ENCODE measurements at places on chromosomes 11 and 22.

DNA sequence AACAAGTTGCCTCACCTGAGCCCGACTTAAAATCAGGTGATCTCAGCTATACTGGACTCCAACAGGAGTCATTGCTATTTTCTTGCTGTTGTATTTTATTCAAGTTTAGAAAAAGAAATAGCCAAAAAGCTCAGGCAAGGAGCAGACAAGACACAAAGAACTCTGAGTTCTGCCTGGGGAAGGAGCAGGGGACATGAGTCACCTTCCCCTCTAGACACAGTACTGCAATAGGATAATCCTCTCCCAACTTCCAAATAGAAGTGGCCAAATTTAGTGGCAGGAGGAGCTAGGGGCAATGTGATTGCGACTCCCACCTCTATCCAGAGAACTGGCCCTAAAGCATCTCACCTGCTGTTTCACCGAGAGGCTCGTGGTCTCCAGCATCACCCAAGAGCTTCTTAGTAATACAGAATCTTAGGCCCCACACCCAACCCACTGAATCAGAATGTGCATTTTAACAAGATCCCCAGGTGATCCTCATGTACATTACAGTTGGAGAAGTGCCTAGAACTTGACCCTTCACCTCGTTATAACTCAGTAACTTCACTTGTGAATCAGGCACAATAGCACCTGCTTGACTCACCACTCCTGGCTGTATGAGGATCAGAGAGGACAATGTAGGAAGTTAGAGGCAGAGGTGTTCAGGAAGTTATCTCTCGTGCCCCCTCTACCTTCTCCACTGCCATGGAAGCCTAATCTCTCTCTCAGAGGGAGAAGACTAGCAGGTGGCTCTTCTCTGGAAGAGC lies 56.8 kb upstream of the FBXO3 start:
- no peak for DNase-seq

- DNase-seq, result peak; percentile 67
Measured at GRCh38 chr11:75325713-75326438, 25.6 kb downstream of the ARRB1 start.

DNA sequence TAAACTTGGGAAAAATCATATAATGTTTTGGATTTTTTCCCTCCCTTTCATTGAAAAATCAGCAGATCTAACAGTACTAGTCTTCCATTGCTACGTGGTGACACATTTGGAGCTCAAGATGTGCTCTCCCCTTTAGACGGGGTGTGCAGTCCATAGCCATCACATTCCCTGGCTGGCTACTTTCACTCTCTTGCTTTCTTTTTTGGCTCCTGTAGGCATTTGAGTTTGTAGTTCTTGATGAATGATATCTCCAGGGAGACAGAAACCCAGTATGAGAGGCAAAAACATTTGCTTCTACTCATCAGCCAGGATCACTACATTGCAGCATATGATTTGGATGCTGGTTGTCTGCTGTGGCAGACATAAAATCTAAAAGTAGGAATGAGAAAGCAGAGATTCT lies 12.1 kb downstream of the CCDC81 start:
- DNase-seq, result no peak

DNA sequence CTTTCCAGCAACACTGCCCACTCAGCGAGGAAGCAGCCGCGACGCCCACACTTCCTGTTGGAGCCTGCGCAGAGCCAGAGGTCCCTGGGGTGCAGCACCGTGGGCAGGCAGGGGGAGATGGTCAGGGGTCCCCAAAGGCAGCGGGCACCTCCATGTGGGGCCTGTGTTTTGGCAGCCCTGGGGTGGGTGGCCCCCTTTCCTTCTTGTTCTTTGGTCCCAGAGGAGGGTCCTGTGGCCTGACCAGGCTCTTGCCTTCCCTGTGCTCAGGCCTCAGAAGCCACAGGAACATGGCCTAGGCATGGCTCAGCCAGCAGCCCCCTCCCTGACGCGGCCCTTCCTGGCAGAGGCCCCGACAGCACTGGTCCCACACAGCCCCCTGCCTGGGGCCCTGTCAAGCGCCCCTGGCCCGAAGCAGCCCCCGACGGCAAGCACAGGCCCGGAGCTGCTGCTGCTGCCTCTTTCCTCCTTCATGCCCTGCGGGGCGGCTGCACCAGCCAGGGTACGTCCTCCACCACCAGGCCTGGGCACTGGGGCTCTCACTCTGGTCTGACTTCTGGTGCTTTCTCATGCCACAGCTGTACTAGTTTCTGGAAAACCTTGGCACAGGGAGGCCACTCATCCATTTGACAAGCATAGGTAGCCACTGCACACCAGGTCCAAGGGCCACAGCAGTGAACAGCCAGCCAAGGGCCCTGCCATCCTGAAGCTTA lies 47.1 kb downstream of the PISD start:
- no peak for DNase-seq

GRCh38 chr11:128311742-128312719 lies 275.3 kb downstream of the ETS1 start:
- DNase-seq, result no peak

- no peak for DNase-seq
Measured at GRCh38 chr22:38817196-38817595, 23.3 kb upstream of the DNAL4 start.

DNA sequence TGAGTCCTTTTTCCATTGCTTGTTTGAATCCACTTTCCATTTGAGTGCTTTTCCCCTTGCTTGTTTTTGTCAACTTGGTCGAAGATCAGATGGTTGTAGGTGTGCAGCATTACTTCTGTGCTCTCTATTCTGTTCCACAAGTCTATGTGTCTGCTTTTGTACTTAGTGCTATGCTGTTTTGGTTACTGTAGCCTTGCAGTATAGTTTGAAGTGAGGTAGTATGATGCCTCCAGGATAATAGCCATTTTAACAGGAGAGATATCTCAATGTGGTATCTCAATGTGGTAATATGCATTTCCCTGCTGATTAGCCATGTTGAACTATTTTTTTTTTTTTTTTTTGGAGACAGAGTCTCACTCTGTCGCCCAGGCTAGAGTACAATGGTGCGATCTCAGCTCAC lies 16.7 kb downstream of the ACRV1 start:
- DNase-seq, result no peak

DNA sequence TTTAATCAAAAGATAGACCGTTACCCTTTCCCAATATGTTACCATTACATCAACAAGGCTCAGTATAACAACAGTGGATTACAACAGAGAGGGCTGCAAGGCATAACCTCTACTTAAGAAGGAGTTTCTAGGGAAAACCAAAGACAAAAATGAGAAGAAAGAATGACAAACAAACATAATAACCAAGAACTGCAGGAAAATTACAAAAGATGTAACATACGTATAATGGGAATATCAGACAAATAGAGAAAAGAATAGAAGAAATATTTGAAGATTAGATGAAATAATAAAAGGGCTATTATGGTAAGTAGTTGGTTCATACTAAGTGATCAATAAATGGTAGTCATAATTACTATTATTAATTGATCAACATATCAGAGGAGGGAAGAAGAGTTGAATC lies 39.1 kb downstream of the SPON1 start:
- DNase-seq, result no peak

- no peak for DNase-seq
Measured at GRCh38 chr11:15212876-15213275, 98.2 kb downstream of the INSC start.

- peak; percentile 82 for DNase-seq
Measured at GRCh38 chr11:15074206-15075161, 1.1 kb downstream of the CALCB start.

GRCh38 chr11:12841946-12842630 lies 167.0 kb upstream of the RASSF10 start:
- no peak for DNase-seq

- no peak for DNase-seq
Measured at GRCh38 chr11:130177782-130178181, 18.2 kb downstream of the ST14 start.

DNA sequence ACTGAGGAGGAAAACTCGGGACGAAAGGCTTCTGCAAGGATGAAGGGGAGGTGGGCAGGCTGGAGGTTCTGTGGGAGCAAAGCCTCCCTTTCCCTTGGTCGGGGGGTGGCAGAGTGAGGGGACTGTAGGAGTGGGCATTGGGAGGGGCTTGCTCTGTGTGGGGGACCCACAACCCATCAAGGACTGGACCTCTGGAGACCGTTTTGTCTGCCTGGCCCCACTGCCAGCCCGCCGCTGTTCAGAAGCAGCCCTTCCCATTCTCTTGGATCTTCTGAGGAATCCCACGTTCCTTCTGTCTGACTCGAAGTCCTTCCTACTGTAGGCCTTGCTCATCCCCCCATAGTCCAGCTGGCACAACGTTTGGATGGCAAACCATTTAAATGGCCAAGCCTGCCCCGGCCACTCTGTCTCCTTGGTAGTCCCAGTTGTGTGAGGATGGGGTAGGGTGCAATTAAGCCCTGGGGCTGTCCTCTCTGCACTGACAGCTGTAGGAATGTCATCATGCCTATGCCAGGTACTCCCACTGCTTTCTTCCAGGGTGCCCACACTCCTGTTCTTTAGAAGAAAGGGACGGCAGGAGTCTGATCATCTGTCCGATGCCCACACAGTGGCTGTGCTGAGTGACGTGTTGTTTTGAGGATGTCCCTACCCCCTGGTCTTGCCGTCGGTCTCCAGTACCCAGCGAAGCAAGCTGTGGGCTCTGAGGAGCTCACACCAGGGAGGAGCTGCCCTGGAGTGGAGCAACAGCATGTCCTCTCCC lies 17.0 kb upstream of the NECTIN1 start:
- no peak for DNase-seq

- no peak for DNase-seq
Measured at GRCh38 chr22:31046539-31047226, 34.4 kb upstream of the SMTN start.

DNA sequence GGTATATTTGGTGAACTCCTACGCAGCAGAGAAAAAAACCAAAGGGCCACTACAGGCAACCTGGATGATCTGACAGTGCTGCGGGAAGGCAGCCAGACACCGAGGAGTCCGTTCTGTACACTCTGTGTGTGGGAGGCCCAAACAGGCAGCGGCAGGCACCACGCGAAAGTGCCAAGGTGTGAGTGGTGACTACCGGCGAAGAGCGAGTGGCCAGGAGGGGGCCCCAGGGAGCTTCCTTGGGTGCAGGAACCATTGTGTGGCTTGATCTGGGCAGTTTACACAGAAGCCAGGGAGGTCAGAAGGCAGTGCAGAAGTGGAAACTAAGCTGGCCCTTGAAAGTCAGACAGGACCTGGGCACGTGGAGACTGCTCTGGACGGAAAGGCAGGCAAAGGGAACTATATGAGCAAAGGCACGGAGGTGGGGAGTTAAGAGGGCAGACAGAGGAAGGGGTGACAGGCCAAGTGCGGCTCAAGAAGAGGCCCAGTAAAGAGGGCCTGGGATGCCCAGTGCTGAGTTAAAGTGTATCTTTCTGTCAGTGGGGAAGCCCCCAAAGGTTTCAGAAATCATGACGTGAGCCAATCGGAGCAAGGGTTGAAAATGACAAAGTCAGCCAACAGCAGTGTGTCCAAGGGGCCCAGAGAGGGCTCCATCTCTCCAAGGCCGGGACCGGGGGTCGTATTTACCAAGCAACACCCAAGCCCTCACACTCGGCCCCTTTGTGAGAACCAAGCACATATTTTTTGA lies 10.6 kb downstream of the TMEM184B start:
- peak; percentile 32 for DNase-seq

DNA sequence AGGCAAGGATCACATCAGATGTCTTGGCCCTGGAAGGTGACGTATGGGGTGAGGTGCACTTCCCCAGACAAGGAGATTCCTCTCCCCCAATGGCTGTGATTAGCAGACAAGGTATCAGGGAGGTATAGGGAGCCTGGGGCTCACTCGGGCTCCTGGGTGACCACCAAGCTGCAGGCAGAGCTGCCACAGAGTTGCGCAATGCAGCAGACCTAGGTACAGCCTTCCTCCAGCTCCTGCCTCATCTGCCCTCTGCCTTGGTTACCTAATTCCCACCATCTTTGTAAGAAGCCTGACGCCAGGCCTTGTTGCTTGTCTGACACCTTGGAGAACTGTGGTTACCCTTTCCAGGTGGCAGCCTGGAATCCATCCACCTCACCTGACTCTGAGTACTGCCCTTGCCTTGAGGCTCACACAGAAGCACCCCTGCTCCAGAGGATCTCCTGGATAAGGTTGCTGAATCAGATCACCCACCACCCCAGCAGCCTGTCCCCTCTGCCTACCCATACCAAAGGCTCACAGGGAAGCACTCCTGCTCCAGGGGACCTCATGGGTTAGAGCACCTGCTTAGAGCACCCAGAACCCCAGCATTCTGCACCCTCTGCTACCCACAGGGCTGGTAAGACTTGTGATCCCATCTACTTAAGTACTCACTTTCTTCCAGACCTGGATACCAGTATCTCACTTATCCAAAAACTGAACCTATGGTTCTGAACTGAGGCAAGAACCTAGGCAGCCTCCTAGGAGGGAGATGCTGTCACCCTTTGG lies 40.4 kb downstream of the GAB4 start:
- DNase-seq, result no peak

GRCh38 chr11:112113539-112114457 lies 27.1 kb downstream of the SDHD start:
- peak; percentile 72 for DNase-seq

DNA sequence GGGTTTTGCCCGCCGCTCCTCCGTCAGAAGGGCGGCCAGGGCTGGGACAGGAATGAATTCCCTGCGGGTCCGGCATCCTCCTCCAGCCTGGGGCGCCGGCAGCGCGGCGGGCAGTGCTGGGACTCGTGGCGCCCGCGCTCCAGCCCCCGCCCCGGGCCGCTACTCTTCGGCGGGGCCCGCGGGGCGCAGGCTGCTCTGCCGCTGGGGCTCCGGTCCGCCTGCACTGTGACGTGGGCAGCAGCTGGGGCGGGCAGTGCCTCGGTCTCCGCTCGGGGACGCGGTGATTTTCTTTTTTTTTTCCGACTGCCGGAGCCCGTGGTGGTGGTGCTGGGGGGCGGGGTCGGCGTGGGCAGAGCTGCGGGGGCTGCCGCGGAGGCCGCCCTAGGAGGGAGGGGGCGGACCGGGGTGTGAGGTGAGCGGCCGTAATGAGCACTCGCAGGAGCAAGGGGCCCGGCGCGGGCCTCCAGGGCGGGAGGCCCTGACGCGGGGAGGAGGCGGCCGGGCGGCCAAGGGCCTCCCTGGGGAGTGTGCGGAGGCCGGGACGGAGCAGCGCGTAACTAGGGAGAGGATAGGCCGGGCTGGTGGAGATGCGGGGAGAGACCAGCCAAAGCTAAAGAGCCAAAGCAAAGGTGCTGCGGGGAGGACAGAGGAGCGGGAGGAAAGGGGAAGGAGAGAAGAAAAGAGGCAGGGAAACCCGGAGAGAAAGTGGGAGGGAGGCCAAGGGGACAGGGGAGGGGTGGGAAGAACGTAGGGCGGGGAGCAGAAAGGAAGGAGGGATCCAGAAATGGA lies 73.3 kb upstream of the ZBED5 start:
- peak; percentile 69 for DNase-seq

DNA sequence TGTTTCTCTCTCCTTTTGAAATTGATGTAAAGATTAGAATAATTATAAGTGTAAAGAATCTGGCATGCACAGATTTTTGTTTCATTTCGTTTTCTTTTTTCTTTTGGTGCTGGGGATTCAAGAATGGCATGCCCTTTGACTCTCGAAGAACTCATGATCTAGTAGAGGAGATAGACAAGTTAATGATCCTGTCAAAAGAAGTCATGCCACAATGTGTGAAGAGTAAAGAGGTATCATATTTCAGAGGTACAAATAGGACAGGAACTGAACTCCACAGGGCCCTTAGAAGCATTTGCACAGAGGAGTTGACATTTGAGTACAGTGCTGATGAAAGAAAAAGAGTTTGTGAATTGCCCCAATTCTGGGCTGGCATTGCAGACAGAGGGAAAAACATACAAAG lies 708.0 kb upstream of the ARHGAP42 start:
- DNase-seq, result no peak

- DNase-seq, result peak; percentile 16
Measured at GRCh38 chr11:72609045-72609444, 65.2 kb downstream of the PDE2A start.
